Stimulated activated memory B cell treated with anti-CD40 and anti-IgM and Interleukin-4, amounts not matched to agents 10 μg/mL and 1 μg/mL and 100 μg/mL, for 72 hours (primary cell): ENCODE measurements at places on chromosomes 11 and 22.

GRCh38 chr11:17272801-17273200, 3.7 kb upstream of the NUCB2 start:
- ATAC-seq: no peak

GRCh38 chr11:41879214-41879613, 419.8 kb upstream of the LRRC4C start:
- ATAC-seq: no peak

- ATAC-seq: no peak
These were observed 28.2 kb downstream of the SIK3 start for GRCh38 chr11:117070016-117070415.

DNA sequence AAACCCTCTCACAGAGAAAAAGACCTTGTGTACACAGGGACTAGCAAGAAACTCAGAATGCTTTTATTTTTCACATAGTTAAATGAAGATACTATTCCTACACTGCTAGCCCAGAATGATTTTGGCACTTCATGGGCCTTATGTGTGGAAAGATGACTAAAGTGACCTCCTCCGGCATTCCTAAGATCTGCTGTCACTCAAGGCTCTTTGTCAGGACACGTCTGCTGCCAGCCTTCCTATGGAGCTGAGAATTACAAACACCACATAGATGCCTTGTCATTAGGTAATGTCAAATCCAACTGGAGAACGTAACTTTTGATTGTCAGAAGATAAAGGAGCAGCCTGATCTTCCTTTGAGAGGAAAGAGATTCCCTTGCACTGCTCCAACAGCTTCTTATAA, 249.1 kb downstream of the FAT3 start:
- no peak for ATAC-seq

- ATAC-seq: no peak
These were observed 13.2 kb upstream of the SSTR3 start for GRCh38 chr22:37225481-37225880.

- ATAC-seq: no peak
These were observed 46.3 kb upstream of the SEZ6L start for GRCh38 chr22:26122920-26123468.

DNA sequence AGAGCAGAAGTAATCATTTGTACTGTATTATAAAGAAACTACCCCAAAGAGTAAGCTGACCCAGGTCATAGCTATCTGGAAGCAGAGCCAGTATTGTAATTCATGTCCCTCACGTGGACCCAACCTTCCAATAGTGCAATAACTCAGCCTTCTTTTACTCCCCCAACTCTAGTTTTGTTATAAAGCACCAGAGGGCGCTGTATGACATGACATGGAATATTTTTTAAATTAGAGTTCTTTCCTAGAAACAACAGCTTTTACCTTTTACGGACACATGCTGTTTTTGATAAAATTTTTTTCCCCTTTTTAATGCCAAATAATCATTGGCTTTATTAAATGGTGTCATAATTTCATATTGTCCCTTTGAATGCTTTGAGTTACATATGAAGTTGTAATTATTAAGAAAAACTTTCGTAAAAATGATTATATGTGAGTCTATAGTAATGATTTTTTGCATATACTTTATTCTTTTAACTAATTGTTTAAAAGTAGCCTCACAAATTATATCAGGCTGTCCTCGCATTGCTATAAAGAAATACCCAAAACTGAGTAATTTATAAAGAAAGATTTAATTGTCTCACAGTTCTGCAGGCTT, 76.9 kb downstream of the DKK3 start:
- no peak for ATAC-seq

GRCh38 chr11:123069908-123070821, 8.2 kb upstream of the HSPA8 start:
- peak; percentile 77 for ATAC-seq

- no peak for ATAC-seq
These were observed 105.6 kb downstream of the ATXN10 start for GRCh38 chr22:45777046-45777851.

GRCh38 chr22:32567544-32567943, 92.9 kb downstream of the FBXO7 start:
- no peak for ATAC-seq
